ENCODE measurements at places on chromosomes 1 and 21.
A peak's percentile ranks its signal among the peaks of the same experiment; 100 is the strongest.

- peak; percentile 1 for ATAC-seq
Observed at GRCh38 chr21:44957901-44958451, 18.1 kb downstream of the SLX9 start.

- ATAC-seq, result no peak
Observed at GRCh38 chr1:227265891-227266290, 52.4 kb downstream of the CDC42BPA start.

- no peak for ATAC-seq
Observed at GRCh38 chr1:76086109-76086508, 11.6 kb downstream of the ST6GALNAC3 start.

GRCh38 chr1:117216718-117217117 is 6.0 kb upstream of the VTCN1 start:
- no peak for ATAC-seq

DNA sequence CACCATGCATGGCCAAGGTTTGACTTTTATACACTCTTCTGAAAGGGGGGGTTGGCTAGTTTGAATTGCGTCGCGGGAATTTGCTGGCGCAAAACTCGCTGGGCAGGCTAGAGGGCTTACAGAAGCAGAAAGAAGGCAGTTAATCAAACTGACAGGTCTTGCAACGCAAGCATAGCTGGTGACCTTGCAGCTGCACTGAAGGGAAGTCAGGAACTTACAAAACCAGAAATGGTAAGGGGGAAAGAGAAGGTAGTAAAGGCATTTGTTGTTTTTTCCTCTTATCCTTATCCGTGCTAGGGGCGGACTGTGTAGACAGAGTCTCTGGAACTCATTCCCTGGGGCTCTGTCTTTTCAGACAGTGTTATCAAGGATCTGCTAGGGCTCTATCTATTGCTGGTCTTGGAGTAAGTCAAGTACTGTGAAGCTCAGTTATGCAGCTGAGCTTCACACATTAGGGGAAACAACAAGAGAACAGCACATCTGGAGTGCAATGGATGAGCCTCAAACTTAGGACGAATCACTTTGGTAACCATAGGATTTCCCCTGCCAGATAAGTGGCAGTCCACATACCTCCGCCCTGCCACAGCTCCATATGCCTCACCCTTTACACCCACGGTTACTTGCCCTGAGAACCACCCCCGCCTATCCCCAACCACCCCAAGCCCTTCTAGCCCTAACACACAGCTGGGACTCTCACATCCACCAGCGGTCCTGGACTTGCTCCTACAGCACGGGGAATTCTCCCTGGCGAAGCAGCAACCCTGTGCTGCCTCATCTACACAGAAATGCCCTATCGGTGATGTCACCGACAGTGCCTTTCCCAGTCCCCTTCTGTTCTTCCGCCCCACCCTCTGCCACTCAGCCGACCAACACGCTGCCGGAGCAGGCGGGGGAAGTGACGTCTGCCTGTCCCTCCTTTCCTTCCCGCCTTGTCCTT is 251.4 kb downstream of the FAM72C start:
- peak; percentile 57 for ATAC-seq

DNA sequence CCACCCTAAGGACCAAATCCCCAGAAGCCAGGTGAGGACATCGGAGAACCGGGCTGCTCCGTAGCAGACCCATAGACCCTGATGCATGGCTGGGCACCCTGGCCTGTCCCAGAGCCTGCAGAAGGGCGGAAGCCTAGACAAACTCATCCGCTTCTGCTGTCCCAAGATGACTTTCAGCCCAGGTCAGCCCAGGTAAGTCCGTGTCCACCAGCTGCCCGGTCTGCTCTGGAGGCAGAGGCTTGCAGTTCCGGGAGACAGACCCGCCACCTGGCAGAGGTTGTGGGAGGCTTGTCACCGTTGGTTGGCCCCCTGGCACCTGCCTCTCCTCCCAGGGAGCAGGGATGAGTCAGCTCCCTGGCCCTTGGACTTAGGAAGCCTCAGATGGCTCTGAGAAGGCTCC is 22.8 kb upstream of the POFUT2 start:
- ATAC-seq, result no peak

DNA sequence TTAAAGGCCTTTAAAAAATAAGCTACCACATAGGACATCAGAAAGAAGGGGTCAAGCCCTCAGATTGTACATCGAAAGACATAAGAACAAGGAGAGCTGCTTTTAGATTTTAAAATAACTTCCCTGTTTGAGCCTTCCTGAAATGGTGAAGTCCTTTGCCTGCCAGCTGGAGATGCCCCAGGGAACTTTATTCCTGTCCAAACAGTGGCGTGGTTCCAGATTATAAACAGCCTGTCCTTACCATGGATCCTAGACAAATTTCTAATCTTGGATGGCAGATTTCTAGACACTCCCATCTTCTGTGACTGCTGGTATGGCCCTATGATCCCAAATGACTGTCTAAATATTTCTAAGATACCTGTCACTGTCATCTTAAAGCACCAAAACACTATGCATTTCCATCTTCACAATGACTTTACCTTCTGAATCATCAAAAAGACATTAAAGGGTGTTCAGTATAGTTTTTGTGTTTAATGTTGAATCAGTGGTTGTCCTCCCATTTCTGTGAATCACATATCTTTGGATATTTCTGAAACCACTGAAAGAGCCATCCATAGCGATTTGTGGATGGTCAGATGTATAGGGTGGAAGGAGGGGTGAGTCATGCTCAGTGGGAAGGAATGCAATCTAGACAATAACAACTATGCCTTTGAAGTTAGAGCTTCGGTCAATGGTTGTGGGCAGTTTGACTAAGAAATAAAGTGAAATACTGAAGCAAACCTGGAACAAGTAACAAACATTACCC is 23.2 kb downstream of the ILDR2 start:
- ATAC-seq, result no peak

DNA sequence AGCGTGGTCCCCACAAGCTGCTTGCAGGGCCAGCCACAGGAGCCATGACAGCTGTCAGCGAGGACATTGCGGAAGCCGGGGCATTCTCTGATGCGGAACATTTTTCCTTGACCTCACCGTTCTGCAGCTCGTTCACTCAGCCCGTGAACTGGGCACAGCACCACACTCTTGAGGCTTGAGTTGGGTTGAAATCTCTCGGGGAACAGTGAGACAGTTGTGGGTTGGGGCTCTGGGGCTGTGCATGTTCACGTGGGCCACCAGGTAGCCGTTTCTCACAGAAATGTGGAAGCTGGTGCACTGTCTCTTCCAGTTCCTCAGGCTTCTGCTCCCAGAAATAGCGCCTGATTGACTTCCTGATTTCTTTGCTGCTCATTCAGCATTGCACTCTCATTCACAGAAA is 69.8 kb downstream of the SPSB1 start:
- no peak for ATAC-seq

DNA sequence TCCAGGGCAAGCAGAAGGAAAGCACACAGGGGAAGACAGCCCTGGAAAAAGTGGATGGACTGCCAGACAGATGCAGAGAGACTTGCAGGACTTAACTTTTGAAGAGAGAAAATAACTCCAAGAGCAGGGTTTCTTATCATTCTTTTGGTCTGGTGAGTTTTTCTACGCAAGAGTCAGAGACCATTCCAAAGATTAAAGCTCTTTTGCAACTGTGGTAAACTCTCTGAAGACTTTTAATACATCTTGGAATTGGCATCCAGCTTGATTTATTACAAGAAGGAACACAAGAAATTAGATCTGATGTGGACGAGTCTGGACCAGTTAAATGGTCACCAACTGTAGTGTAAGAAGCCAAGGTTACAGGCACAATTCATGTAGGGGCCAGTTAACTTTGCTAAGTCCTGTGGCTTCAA is 153.4 kb downstream of the SIPA1L2 start:
- ATAC-seq, result peak; percentile 29

DNA sequence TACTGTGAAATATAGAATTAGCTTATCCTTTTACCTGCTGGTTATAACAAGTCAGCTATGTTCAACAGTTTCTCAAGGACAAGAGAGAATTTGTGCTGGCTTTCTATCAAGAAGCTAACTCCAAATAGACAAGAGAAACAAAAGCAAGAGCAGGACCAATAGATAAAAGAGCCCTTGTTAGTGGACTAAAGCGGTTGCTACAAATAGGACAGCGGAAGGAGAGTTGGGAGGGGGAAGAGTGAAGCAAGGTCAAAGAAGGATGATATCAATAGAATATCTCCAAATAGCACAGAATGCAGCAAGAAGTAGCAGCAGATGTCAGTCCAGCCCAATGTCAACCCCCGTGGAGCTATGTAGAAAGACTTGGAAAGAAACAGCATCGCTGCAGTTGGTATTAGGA is 53.0 kb upstream of the AKT3 start:
- no peak for ATAC-seq

GRCh38 chr1:2632561-2633361 is at the start of gene MMEL1:
Gene MMEL1, minus strand, starts transcription at chr1:2633016. Its CDS starts 3,532 bp downstream, at chr1:2629484.
- ATAC-seq, result no peak

GRCh38 chr1:166384948-166385347 is 218.1 kb upstream of the FAM78B start:
- ATAC-seq, result no peak

GRCh38 chr1:112454316-112454715 is 54.4 kb upstream of the WNT2B start:
- no peak for ATAC-seq

- ATAC-seq, result no peak
Observed at GRCh38 chr1:218633238-218633988, 288.3 kb downstream of the TGFB2 start.

DNA sequence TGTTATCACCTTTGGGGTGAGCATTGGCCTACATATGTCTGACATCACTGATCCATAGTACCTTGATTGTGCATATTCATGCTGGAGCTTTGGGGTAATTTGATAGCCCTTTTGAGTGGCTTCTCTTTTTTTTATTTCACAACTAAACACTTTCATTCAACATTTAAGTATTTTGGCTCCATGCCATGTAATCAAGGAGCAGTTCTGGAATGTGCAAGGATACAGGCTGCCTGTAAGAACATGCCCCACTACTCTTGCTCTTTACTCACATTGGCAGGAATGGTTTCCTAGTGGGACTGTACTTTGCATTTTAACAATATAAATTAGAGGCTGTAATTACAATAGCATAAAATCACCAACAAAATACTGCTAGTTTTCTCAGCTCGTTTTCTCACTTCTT is 300.7 kb upstream of the SPAG17 start:
- no peak for ATAC-seq

DNA sequence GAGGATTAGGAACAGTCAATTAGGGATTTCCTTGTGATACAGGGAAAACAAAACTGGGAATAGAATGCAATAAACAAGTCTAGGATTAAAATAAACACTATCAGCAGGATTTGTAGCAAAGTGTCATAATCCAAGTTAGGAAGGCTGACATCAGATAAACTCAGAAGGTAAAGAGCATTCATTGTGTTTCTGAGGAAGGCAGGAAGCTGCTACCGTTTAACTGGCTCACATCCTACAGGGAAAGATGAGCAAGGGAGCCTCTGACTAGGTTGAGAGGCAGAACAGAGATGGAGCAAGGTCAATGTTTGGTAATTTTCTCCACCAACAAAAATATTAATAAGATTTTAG is 124.7 kb downstream of the POU2F1 start:
- no peak for ATAC-seq

DNA sequence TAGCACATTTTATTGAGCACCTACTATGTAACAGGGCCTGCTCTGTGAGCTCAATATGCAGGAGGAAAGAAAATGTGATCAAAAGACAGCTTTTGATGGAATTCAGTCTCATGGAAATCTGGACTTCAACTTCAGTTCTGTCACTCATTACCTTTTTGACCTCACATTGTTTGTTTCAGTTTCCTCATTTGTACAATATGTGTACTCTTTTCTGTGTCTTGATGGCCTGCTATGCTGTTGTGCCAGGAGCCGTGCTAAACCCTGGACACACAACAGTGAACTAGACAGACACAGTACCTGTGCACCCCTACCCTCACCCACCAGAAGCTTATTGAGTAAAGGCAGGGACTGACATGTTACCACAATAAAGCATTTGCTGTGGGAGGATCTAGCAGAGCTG is 162.9 kb upstream of the FGGY start:
- ATAC-seq, result no peak

DNA sequence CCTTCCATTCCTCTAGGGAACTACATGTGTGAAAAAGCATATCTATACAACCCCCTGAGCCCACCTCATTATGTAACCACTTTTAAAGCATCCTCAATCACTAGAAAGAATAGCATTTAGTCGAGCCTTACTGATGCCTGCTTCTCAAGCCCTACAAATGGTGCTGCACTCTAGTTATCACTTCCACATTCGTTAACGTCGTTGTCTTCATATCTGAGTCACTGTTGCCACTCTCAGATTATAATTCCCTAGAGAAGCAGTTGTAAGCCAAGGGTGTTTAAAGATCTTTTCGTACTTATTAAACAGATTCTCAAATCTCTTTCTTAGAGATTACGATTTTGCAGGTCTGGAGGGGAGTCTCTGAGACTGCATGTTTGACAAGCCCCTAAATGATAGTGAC is 16.5 kb downstream of the ATP1B1 start:
- no peak for ATAC-seq

DNA sequence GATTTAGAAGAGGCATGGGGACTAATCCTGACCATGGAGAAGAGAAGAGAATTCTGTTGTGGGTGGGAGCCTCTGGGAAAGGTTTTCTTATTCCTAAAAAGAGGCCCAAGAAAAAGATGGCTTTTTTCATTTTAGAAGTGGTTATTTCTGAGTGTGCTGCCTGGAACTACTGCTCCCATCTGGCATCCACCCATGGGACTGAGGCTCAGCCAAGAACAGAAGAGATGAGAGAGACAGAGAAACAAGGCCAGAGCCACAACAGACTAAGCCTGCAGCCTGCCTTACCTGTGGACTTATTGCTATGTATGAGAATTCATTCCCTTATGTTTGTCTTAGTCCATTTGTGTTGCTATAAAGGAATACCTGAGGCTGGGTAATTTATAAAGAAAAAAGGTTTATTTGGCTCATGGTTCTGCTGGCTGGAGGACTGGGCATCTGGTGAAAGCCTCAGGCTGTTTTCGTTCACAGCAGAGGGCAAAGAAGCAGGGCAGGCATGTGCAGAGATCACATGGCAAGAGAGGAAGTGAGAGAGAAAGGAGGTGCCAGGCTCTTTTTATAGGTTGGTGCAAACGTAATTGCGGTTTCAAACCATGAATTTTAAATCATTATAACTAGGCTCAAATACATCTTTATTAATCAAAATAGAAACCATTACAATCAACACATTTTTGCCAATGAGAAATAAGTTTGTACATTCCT is 57.5 kb upstream of the PRDM2 start:
- ATAC-seq, result no peak

DNA sequence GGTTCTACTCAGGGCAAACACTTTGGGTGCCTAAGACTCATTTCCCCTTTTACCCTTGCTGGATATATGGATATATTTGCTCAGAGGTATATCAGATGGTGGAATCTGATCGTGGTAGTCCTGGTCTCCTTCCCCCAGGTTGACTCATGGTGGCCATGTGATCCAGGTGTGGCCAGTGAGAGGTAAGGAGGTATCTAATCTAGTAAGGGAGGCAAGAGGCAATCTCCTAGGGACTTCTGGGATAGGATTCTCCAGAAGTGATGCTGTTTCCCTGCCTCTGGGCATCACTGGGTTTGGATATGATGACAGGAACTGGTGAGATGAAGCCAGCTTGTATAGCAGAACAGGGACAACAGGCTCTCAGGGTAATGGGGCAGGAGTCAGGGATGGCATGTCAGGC is 8.5 kb upstream of the DENND2D start:
- no peak for ATAC-seq

- ATAC-seq, result peak; percentile 72
Observed at GRCh38 chr21:27448960-27449359, 482.1 kb upstream of the ADAMTS5 start.

GRCh38 chr1:112840631-112841624 is 115.1 kb downstream of the SLC16A1 start:
- no peak for ATAC-seq

Data from gastroesophageal sphincter (tissue), 4 donors.